ENCODE measurements at places on chromosomes 2 and 18.

- DNase-seq = no peak
These were observed 816.8 kb downstream of the TRIB2 start for GRCh38 chr2:13533524-13533922.

DNA sequence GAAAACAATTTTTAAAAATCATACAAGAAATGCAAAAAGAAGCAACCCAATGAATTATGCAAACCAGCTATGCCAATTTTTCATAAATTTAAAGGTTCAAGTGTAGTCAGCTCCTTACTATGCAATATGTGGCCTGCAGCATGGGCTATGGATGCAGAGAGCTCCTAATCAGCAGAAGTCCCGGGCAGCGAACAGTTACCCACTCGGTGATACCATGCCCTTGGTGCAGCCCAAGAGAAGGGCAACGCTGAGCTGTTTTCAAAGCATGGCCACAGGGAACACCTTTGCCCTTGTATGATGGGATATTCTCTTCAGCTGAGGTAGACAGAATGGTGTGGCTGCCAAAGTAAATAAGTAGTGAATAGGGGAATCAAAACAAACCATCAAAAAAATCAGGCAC lies 17.3 kb upstream of the ARL5A start:
- no peak for DNase-seq

- no peak for DNase-seq
These were observed 32.5 kb downstream of the AMER3 start for GRCh38 chr2:130787841-130788240.

- no peak for DNase-seq
These were observed 62.7 kb upstream of the TANC1 start for GRCh38 chr2:158905784-158906183.

DNA sequence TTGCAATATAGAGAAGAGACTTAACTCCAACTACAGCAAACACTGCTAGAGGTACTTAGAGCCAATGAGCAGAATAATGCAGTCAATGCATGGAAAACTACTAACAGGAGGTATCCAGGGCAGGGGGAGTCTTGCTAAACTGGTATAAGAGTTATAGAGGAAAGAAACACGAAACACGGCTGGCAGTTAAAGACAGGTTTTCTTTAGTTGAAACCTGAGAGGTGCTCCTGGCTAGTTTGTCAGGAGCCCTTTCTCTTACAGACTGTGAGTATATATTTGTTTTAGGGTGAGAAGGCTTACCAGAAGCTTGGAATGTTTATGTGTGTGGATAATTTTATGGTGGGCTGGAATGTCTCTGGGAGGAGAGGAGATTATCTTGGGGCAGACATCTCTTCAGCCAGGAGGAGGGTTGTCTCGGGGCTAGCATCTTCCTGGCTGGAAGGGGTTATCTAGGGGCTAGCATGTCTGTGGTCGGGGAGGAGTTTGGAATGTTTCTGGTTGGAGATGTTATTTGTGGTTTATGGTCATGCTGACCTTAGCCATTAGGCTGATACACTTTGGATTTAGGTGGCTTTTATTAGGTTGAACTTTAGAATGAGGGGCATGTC lies 1048.8 kb downstream of the DPP10 start:
- DNase-seq = no peak

Data from fibroblast of pulmonary artery (primary cell).